T-helper 9 cell (primary cell): ENCODE measurements at places on chromosomes 1 and 21.

- no peak for DNase-seq
Measured at GRCh38 chr1:23625459-23625858, 66.1 kb upstream of the RPL11 start.

- no peak for DNase-seq
Measured at GRCh38 chr21:45383615-45384201, 21.3 kb upstream of the COL18A1 start.

DNA sequence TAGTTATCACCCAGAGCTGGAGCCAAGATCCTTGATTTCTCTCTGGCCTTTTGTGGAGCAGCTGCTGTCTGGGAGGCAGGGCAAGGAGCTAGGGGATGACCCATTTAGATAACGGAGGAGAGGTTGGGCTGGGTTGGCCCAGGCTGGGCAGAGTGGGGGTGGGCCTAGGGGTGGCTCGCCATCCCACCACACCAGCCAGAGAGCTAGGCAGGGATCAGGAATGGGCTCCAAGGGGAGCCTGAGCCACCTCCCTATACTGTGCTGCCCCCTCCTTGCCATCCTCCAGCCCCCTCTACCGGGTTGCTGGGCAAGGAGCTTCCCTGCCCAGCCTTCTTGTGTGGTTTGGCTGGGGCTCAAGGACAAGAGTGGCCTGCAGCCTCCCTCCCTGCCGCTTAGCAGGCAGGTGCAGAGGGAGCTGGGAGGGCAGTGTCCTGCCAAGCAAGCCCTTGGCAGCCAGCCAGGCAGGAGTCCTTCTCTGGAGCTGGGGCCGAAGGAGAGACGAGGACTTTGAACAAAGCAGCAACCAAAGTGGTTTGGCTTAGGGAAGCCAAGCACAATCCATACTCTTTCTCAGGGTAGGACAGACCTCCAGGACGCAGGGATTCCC is 4.1 kb downstream of the NUAK2 start:
- no peak for DNase-seq

- no peak for DNase-seq
Measured at GRCh38 chr1:31122101-31122735, 56.7 kb upstream of the PUM1 start.

GRCh38 chr21:25300632-25301031 is 306.6 kb downstream of the MRPL39 start:
- no peak for DNase-seq

DNA sequence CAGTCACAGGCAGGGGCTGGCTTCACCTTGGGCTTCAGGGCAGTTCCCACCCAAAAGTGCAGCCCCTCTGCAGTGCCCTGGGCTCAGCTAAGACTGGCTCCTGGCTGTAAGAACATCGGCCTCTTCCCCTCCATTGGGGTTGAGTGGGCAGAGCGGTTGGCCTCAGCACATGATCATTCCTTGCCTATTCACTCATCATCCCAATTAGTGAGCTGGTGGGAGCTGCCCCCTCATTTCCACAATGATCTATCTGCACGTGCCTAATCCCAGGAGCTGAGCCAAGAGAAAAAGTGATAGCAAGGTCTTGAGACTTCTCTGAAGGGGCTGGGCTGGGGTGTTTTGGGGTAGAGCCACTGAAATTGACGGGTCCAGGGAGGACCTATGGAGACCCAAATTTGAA is 133.6 kb downstream of the SYF2 start:
- DNase-seq: no peak

DNA sequence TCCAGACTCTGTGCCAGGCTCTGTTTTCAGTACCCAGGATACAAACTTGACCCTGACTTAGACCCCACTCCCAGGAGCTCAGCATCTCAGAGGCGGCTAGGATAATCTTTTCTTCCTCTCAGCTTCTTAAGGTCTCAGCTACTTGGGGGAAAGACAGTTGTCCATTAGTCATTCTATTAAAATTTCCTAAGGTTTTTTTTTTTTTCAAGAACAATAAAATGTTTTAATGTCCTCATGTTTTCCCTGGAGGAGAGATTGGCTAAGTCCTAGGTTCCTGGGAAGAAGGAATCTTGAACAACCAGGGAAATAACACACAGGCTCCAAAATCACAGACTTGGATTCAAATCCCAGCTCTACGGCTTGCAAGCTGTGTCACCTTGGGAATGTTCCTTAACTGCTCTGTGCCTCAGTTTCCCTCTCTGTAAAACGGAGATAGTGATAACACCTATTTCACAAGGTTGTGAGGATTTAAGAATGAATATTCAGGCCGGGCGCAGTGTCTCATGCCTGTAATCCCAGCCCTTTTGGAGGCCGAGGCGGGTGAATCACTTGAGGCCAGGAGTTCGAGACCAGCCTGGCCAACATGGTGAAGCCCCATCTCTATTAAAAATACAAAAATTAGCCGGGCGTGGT is 33.0 kb downstream of the CDK18 start:
- no peak for DNase-seq

- DNase-seq: no peak
Measured at GRCh38 chr21:20351138-20351537, 647.1 kb upstream of the NCAM2 start.

DNA sequence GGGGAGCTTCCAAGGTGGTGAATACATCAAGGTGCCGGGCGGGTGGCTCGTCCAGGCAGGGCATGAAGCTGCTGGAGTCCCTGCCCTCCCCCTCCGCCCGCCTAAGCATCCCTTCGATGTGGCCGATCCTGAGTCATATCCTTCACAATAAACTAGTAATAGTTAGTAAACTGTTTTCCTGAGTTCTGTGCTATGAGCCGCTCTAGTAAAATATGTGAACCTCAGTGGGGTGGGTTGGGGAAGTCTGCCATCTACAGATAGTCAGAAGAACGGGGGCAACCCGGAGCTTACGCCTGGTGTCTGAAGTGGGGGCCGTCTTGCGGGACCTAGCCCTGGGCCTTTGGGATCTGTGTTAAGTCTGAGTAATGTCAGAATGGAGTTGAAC is 21.6 kb downstream of the C2CD2 start:
- no peak for DNase-seq

DNA sequence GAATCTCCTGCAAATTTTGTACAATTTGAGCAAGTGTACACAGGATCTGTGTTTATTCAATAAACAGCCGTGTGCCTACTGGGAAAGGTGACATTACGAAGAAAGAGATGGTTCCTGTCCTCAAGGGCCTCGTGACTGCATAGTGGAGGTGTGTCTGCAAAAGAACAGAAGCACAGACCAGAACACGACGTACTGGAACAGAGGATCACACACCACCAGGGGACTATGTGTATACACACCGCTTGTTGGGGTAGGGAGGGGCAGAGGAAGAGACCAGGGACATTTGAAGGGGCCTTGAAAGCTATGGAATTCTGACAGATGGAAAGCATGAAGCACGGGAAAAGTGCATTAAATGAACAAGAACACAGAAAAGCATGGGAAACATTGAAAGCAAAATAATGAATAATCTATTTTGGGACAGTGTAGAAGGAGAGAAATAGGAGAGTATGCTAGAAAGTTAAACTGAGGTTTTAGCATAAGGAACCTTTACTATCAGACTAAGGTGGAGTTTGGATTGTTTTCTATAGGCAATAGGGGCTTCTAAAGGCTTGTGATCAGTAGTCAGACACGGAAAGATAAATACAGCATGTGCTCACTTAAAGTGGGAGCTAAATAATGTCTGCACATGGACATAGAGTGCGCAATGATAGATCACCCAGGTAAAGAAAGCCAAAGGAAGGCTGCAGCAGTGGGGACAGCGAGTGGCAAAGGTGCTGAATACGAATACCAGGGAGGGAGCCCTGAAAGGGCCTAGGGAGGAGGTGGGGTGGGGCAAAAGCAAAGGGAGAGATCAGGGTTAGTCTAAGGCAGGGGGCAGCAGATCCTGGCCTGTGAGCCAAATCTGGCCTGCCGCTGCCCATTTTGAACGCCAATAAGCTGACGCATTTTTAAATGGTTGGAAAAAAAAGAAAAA is 11.0 kb downstream of the JAK1 start:
- no peak for DNase-seq

GRCh38 chr21:25863031-25863430 is 128.3 kb downstream of the GABPA start:
- DNase-seq: no peak

DNA sequence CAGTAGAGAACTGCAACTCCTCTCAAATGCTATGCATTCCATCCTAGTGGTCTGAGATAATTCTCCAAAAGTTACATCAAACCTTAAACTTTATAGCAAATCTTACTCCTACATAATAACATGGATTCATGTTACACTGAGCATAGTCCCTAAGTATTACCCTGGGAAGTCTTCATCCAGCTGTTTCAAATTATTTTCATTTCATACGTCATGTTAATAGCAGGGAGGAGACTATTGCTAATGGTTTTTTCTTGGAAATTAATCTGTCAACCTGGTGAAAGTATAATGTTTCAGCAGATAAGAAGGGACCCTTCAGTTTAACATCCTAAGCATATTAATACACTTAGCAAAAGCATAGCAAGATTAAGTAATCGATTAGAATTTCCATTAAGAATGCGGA is 318.1 kb downstream of the USP25 start:
- DNase-seq: no peak

DNA sequence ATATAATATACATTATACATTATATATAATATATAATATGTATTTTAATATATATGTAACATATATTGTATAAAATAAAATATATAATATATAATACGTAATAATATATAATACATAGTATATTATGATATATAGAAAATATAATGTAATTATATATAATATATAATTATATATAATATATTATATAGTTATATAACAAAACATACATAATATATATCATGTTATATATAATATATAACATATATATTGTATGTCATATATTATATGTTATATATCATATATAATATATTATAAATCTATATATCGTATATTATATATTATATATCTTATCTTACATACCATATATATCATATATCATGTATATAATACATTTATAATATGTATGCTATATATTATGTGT is 248.2 kb upstream of the TPTE start:
- DNase-seq: no peak
